ENCODE measurements at places on chromosomes 6 and 20.
A peak's percentile ranks its signal among the peaks of the same experiment; 100 is the strongest.

DNA sequence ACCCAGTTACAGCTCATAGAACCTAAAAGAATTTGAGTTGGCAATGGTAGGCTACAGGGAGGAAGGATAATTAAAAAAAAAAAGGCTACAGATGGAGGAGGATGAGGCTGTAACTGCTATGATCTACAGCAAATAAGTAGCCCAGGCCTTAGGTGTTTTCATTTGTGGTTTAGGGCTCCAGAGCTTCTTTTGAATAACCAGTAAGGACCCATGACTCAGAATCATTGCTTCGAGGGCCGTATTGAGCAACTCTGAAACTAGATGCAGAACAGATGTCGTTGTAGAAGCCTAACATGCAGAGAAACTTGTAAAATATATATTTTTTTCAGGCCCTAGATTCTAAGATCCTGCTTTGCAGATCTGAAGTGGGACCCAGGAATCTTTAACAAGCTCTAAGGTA lies 19.0 kb upstream of the ASIP start:
- DNase-seq: no peak

DNA sequence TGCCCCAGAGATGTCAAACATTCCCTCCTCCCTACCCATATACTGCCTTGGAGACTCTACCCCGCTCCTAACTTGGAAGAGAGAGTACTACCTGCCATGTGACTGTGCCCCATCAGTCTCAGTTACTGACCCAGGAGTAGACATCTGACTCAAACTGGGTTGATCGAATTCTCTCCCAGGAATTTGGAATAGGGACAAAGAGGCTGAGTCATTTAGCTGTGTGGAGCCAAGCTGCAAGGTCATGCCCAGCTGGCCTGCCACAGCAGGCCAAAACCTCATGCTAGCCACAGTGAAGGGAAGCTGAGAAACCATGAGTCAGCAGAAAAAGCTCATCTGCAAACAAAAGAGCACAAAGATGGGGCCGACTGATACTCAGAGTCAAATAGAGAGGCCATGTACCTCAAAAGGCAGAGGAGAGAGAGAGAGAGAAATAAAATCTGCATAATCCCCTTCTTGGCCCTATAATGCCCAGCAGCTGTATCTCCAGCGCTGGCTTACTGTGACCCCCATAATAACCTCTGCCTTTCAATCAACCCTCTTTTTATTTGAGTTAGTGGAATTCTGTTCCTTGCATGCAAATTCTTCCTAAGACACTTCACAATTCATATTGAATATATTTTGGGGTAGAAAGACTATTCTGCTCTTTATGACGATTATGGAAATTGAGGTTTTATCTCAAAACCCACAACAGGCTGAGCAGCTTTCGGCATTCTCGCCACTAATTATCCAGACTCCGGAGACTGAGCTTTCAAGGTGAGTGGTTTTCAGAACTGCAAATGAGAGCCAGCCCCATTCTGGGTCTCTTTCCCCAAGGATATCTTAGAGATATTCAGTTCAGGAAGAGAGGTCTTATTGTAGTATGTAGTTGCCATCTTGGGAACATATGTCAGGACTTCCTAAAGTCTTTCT lies 21.4 kb upstream of the AKIRIN2 start:
- DNase-seq: peak; percentile 83

GRCh38 chr6:155604991-155605390 lies 149.4 kb upstream of the NOX3 start:
- no peak for DNase-seq

GRCh38 chr6:13267142-13267651 lies 61.1 kb downstream of the TBC1D7 start:
- no peak for DNase-seq

- DNase-seq: no peak
Observed at GRCh38 chr20:63748070-63748933, 8.7 kb downstream of the SLC2A4RG start.

DNA sequence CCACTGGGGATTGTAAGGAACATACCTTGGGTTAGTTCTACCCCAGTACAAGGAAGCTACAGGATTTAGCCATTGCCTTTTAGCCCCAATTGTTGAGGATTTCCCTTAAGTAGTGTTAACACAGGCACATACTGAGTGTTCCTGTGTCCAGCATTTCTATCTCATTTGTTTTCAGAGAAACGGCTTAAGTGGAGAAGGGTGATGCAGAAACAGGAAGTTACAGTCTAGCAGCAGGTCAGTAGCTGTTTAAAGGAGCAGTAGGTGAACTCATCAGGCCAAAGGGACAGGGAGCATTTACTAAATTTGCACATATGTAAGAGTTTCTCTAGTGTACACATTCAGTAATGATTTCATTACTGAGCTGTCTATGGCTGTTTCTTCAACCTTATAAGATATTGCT lies 644.2 kb upstream of the GJE1 start:
- DNase-seq: no peak

- DNase-seq: no peak
Observed at GRCh38 chr6:16972535-16972934, 129.3 kb upstream of the STMND1 start.

All from LNCaP clone FGC (cell line).